ENCODE measurements at places on chromosomes 1 and 21. TPM values are rescaled to one million over a fixed set of nuclear protein-coding genes. Genes with fewer than 3 reads are reported as not detected.

- DNase-seq, result no peak
Measured at GRCh38 chr1:115140442-115141144, 51.3 kb upstream of the TSPAN2 start.

- DNase-seq, result no peak
Measured at GRCh38 chr1:28269529-28269928, 10.2 kb downstream of the SESN2 start.

DNA sequence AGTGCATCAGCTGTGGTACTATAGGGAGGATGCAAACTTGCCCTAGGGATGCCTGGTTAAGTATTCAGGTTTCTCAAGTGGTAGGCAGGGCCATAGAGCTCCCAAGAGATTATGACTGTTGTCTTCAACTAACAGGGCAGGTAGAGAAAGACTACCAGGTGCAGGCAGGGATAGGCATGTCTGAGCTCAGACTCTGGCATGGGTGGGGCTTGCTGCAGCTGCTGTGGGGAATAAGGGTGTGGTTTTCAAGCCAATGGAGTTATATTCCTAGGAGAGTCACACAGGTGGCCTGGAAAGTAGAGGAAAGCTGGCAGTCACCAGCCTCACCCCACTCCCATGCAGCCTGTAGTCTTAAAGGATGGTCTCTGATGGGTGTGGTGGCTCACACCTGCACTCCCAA lies 673.4 kb upstream of the ADGRL4 start:
- peak; percentile 3 for DNase-seq

DNA sequence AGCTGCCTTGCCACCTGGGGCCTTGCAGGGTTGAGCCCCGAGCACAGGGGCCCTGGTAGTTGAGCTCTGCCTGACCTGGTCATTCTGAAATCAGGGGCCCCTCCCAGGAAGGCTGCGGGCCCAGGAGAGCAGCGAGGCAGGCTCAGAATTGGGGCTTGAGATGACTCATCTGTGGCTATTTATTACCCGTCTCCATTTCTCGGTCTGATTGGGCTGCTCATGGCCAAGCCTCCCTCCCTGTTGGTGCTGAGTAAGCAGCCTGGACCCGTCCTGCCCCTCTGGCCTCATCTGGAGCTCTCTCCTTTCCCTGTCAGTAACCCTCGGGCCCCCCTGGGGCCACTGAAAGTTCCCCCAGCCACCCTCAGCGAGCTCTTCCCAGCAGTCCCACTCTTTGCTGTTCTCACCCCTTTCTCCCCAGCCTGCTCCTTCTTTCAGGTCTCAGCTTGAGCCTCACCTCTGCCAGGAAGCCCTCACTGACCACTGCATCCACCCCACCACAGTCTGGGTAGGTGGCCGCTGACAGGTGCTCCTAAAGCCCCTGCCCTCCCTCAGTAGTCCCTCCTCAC lies 11.0 kb upstream of the TNFRSF8 start:
- DNase-seq, result peak; percentile 37

Gene KRTAP13-2
- 2.9 TPM for total RNA-seq

Gene SH2D1B
- 1.0 TPM for total RNA-seq

Gene IVL
- not detected for total RNA-seq

GRCh38 chr1:10641976-10642375 lies 154.5 kb downstream of the CASZ1 start:
- DNase-seq, result no peak

Gene SLC35F3
- total RNA-seq, result 0.17 TPM

DNA sequence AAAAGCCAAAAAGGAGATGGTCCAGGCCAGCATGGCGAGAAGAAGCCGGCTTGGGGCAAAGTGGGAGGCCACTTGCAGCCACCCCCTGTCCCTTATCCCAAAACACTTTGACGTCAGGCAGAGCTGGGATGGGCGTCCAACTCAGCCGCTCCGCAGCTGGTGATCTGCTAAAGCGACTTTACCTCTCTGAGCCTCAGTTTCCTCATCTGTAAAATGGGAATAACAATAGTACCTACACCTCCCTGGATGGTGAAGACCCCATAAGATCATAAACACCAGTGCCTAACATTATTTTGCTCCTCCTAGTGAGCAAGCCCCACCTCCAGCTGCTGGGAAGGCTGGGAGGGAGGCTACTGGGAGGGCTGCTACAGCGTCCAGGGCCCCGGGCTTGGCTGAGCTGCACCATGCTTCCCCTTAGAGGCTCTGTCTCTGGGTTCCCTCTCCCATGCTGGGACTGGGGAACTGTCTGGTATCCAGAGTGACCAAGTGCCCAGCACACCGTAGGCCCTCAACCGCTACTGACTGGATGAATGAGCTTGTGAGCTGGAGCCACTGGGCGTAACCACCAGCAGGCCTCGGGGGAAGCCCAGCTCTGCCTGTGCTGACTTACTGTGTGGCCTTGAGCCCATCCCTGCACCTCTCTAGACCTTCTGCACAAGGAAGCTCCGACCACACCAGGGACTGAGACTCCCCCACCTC lies 18.3 kb downstream of the IFFO2 start:
- peak; percentile 31 for DNase-seq

Gene GBP5
- total RNA-seq, result 2.1 TPM
